ENCODE measurements at places on chromosomes 2 and 18. TPM values are rescaled to one million over a fixed set of nuclear protein-coding genes. Genes with fewer than 3 reads are reported as not detected.

DNA sequence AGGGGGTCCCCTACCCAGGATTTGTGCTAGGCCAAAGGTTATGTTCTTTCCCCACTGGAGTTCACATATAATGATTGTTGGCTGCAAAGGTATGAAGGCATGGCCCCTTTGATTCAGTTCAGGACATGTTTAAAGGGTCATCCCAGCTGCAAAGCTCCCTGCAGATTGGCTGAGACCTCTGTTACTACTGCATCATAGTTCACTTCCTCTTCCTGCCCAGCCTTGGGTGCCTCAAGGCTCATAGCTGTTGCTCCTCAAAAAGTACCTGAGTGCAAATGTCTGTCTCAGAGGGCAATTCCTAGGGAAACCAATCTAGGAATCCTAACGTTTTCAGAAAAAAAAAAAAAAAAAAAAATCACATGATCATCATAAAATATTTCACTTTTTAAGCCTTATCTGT is 125.1 kb downstream of the ATL2 start:
- H3K36me3 ChIP-seq = no peaks in the 10 kb centered on the region
- no peaks in the 10 kb centered on the region for H3K4me1 ChIP-seq
- H3K27me3 ChIP-seq = peaks cover 2% of the 10 kb centered on the region

DNA sequence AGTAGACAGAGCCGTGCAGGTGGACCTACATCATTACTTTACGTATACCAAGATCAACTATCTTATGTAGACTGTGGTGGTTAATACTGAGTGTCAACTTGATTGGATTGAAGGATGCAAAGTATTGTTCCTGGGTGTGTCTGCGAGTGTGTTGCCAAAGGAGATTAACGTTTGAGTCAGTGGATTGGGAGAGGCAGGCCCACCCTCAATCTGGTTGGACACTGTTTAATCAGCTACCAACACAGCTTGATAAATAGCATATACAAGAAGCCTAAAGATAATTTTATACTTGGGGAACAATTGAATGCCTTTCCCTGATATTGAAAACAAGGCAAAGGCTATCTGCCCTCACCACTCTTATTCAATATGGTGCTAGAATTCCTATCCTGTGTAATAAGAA is 604.2 kb upstream of the ZEB2 start:
- H3K4me3 ChIP-seq = no peak overlapping the region
- H3K27ac ChIP-seq = no peak overlapping the region
- H3K36me3 ChIP-seq = no peaks in the 10 kb centered on the region
- no peaks in the 10 kb centered on the region for H3K27me3 ChIP-seq
- peaks cover 8% of the 10 kb centered on the region for H3K4me1 ChIP-seq
- DNase-seq = no peak

POTEC gene
- not detected for total RNA-seq

DNA sequence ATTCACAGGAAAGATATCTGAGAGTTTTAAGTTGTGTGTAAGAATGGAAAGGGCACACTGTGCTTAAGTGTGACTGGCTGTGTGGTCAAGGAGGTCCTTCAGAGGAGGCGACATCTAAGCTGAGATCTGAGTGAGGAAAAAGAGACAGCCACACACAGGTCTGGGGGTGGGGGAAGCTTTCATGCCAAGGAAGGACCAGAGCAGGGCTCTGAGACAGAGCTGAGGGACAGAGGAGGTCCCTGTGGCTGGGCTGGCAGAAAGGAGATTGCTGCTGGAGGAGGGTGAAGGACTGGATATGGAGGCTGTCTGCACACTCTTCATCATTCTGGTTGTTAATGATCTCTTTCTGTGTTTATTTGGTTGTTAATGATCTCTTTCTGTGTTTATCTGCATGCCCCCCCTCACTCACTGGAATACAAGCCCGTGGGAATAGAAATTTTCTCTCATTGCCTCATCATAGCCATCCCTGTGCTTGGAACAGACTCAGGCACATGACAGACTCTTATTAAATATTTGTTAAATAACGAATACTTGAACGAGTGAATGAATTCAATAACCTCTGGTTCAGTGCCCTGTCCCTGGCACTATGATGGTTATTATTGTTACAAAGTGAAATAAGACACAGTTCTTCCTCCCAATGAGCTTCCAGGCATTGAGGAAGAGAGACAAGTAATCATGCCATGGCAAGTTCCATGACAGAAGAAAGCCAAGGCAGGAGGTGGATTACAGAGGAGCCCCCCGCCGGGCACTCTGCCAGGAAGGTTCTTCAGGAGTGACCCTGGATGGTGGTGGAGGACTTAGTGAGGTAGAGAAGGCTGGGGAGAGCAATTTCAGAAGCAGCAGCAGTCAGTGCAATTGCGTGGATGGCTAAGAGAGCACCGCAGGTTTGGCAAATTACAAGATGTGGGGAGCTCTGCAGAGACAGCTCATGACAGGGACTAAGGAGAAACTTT is 399.4 kb upstream of the HS6ST1 start:
- H3K36me3 ChIP-seq = no peaks in the 10 kb centered on the region
- H3K4me1 ChIP-seq = no peaks in the 10 kb centered on the region
- no peak overlapping the region for H3K4me3 ChIP-seq

GRCh38 chr2:130824492-130825061 is 12.1 kb upstream of the ARHGEF4 start:
- H3K27me3 ChIP-seq = no peaks in the 10 kb centered on the region
- H3K36me3 ChIP-seq = no peaks in the 10 kb centered on the region
- no peak for DNase-seq

DNA sequence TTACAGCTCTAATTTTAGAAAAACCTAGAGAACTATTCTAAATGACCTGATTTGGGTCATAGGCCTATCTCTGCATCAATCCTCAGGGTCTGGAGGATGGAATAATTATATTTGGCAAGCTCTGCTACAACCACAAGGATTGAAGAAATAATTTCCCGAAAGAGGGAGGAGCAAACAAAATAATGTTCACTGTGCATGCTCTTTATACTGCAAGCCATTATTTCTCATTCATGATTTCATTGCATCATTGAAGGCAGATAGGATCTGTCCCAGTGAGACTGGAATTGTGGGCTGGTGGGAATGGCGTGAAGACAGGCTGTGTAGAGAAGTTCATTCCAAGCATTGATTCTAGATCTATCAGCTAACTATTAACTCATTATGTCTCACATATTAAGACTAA is 12.7 kb upstream of the MAPRE2 start:
- no peak for DNase-seq
- H3K27me3 ChIP-seq = no peaks in the 10 kb centered on the region
- H3K4me3 ChIP-seq = no peak overlapping the region
- H3K4me1 ChIP-seq = peaks cover 41% of the 10 kb centered on the region
- H3K36me3 ChIP-seq = no peaks in the 10 kb centered on the region
- no peak overlapping the region for H3K27ac ChIP-seq

DNA sequence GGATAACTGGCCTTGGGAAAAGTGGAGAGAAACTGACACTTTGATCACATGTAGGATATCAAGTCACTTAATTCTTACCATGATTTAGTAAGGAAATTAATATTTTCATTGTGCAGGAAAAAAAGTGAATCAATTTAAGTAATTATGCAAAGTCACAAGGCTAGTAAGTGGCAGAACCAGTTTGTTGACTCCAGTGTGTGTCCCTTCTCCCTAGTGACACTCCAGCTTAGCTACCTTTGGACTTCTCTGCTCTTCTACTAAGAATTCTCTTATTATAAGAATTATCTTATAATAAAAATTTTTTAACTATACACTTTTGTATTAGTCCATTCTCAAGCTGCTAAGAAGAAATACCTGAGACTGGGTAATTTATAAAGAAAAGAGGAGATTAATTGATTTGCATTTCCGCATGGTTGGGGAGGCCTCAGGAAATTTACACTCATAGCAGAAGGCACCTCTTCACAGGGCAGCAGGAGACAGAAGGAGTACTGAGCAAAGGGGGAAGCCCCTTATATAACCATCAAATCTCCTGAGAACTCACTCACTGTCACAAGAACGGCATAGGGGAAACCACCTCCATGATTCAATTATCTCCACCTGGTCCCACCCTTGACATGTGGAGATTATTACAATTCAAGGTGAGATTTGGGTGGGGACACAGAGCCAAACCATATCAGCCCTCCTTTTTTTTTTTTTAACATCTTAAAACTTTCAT is 13.6 kb downstream of the COL4A4 start:
- no peaks in the 10 kb centered on the region for H3K27me3 ChIP-seq
- no peak overlapping the region for H3K27ac ChIP-seq
- DNase-seq = no peak
- peaks cover 15% of the 10 kb centered on the region for H3K36me3 ChIP-seq

- H3K4me3 ChIP-seq = no peak overlapping the region
- H3K27me3 ChIP-seq = no peaks in the 10 kb centered on the region
- H3K4me1 ChIP-seq = peaks cover 24% of the 10 kb centered on the region
- H3K27ac ChIP-seq = no peak overlapping the region
- no peak for DNase-seq
- peaks cover 62% of the 10 kb centered on the region for H3K36me3 ChIP-seq
Observed at GRCh38 chr2:55627915-55628314, 10.5 kb upstream of the PPP4R3B start.

GRCh38 chr2:31654241-31654640 is 73.5 kb upstream of the SRD5A2 start:
- no peaks in the 10 kb centered on the region for H3K36me3 ChIP-seq
- DNase-seq = no peak
- peaks cover 29% of the 10 kb centered on the region for H3K27me3 ChIP-seq
- H3K27ac ChIP-seq = no peak overlapping the region
- H3K4me1 ChIP-seq = no peaks in the 10 kb centered on the region

Measured in activated B cell treated with CpG ODN at 0.5 μM for 24 hours (primary cell).